ENCODE measurements at places on chromosomes 5 and 9. TPM values are rescaled to one million over a fixed set of nuclear protein-coding genes. Genes with fewer than 3 reads are reported as not detected.

Gene CDH9
- not detected for total RNA-seq

Gene DOCK2
- 14.1 TPM for total RNA-seq

Gene PSD2
- not detected for total RNA-seq

Gene IRGM
- not detected for total RNA-seq

Gene P4HA2
- 27.8 TPM for total RNA-seq

Gene BARX1
- total RNA-seq = not detected

Gene THBS4
- total RNA-seq = 2.7 TPM

Gene ADRA1B
- 3.2 TPM for total RNA-seq

Gene FAM163B
- total RNA-seq = not detected

Gene PROB1
- 4.2 TPM for total RNA-seq

Gene HTR4
- not detected for total RNA-seq

Gene PCDHB2
- 3.2 TPM for total RNA-seq

Gene CCDC192
- not detected for total RNA-seq
